CMK (cell line): ENCODE measurements at places on chromosomes 1 and 21.

GRCh38 chr1:93616221-93616995, 65.2 kb downstream of the BCAR3 start:
- DNase-seq, result no peak

GRCh38 chr1:204477036-204477740, 17.4 kb downstream of the PIK3C2B start:
- no peak for DNase-seq

- no peak for DNase-seq
Observed at GRCh38 chr1:186215636-186216035, 159.4 kb downstream of the TPR start.

DNA sequence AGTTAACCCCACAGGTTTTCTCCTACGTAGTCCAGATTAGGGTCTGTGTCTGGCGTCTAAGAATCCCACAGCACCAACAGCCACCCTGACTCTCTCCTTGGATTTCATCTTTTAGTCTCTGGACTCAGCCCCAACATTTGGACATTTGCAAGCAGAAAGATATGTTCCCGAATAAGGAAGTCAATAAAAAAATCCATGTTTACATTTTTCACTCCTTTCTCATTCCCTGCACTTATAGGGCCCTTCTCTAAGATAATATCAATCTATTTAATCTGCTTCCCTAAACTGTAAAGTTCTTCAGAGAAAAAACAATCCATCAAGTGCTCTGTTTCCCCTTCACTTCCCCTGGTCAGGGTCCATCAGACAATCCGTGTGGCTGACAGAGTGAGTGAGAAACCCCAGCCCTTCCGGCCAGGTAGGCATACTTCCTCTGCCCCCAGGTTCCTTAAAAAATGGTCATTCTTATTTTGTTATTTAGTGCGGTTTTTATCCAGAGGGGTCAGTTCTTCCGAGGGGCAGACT, 105.9 kb upstream of the CDC42BPA start:
- no peak for DNase-seq

DNA sequence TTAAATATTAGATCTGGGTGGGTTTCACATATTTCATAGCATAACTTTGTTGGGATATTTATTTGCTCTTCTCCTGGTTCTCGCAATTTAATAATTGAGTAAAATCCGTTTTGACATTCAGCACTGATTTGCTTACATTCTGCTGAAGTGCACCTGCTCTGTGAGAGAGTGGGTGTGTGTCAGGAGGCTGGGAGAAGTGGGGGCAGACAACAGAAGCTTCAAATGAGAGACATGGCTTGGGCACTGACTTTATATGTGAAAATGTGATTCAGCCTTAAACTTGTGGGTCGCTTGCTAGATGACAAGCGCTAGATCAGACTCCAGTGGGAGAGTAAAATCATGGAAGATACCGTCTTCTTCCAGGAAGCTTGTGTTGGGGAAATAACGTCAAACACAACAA, 32.4 kb upstream of the KCNA2 start:
- DNase-seq, result no peak

DNA sequence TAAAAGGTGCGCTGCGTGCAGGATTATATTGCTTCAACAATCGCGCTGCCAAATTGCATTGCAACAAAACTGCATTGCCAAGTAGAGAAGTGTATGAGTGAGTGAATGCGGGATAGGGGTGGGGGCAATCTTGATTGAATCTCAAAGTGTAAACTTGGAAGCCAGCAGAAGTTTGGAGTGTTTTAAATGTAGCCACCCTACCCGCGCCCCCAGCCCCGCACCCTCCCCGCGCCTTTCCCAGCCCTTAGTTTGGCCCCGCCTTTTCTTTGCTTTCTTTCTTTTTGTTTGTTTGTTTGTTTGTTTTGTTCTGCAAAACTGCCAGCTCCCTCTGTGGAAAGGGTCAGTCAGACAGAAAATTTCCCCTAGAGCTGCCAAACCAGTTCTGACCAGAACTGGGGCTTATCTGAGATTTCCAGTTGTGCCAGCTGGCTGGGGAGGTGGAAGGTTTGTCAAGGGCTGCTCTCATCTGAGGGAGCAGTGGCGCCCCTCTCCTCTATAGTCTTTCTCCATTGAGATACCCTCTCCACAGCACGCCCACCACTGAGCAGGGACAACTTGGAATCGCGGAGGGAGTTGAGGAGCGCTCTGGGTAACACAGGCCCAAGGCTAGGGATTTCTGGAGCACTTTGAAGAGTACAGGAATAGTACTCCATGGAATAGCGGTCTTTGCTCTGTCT, 666 bp upstream of the BEND5 start:
- DNase-seq, result no peak
